ENCODE measurements at places on chromosomes 1 and 21.

- no peak for DNase-seq
Measured at GRCh38 chr1:197268012-197268411, at the start of gene CRB1. CRB1 (plus strand) TSS chr1:197268252; CDS start chr1:197268413, 161 bp downstream.

DNA sequence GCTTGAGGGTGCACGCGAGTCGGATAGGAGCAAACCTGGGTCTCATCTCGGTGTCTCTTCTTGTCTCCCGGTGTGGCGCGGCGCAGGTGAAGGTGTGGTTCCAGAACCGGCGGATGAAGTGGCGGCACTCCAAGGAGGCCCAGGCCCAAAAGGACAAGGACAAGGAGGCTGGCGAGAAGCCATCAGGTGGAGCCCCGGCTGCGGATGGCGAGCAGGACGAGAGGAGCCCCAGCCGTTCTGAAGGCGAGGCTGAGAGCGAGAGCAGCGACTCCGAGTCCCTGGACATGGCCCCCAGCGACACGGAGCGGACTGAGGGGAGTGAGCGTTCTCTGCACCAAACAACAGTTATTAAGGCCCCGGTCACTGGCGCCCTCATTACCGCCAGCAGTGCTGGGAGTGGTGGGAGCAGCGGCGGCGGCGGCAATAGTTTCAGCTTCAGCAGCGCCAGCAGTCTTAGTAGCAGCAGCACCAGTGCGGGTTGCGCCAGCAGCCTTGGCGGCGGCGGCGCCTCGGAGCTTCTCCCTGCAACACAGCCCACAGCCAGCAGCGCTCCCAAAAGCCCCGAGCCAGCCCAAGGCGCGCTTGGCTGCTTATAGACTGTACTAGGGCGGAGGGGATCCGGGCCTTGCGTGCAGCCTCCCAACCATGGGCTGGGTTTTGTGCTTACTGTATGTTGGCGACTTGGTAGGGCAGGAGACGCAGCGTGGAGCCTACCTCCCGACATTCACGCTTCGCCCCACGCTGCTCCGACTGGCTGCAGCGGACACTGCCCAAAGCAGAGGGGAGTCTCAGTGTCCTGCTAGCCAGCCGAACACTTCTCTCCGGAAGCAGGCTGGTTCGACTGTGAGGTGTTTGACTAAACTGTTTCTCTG, 5.1 kb downstream of the HLX start:
- no peak for DNase-seq

DNA sequence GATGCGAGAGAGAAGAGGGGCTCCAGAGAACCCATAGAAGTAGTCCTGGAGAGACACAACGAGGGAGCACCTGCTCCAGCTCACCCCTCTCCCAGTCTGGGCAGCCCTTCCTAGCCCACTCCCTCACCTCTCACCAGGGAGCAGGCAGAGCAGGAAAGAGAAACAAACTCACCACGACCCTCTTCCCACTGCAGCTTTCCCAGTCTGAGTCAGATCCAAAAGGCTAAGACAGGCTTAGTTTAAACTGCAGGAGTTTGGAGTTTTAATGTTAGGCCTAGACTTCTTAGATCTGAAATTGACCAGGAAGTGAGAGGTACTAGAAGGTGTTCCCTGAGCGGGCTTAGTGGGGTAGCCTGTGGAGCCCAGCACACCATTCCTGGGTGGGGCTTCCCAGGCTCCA, 29.6 kb downstream of the SLC1A7 start:
- DNase-seq: no peak

DNA sequence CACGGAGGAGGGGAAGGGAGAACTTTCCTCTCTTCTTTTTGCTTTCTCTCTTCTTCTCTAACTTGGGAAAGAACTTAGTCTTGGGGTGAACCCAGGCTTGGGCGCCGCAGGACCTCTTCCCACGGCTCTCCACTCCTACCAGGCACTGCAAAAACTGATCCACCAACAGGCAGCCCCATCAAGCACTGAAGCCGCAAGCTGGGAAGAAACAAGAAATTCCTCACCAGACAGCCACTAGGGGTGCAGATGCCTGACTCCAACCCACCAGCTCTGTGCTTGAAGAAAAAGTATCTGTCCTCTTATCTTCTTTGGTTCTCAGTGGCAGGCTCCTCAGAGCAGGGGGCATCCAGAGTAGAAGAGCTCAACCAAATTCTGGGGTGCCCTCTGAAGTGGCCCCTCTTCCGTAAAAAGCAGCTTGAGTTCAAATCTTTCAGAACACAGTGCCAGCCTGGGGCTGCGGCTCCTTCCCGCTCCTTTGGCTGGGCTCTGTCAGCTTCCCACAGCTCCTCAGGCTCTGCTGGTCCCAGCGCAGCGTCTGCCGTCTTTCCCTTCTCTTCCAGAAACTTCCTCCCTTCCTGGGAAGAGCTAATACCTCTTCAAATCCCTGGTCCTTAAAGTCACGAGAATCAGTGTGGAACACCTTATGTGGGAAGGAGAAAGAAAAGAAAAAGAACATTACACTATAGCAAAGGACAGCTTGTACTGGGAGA, 2.4 kb downstream of the SLC41A1 start:
- DNase-seq: peak; percentile 36

DNA sequence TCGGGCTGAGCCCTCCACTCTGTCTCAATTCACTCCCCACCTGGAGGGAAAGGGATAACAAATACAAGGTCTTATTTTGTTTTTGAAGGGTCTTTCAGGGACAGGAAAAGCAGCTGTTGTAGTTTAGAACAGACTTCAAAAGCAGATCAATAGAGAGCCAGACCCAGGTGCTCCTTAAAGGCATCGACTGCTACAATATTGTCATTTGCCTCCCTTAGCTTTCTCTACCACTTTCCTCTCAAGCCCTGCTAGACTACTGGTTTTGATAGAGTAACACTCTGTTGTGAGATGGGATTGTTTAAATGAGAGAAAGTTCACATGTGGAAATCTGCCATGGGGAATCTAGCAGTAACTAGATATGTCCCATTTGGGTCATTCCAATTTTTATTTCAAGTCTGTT, 24.0 kb downstream of the RGS7 start:
- DNase-seq: no peak

GRCh38 chr1:236515443-236515958, 8.3 kb upstream of the LGALS8 start:
- DNase-seq: no peak

DNA sequence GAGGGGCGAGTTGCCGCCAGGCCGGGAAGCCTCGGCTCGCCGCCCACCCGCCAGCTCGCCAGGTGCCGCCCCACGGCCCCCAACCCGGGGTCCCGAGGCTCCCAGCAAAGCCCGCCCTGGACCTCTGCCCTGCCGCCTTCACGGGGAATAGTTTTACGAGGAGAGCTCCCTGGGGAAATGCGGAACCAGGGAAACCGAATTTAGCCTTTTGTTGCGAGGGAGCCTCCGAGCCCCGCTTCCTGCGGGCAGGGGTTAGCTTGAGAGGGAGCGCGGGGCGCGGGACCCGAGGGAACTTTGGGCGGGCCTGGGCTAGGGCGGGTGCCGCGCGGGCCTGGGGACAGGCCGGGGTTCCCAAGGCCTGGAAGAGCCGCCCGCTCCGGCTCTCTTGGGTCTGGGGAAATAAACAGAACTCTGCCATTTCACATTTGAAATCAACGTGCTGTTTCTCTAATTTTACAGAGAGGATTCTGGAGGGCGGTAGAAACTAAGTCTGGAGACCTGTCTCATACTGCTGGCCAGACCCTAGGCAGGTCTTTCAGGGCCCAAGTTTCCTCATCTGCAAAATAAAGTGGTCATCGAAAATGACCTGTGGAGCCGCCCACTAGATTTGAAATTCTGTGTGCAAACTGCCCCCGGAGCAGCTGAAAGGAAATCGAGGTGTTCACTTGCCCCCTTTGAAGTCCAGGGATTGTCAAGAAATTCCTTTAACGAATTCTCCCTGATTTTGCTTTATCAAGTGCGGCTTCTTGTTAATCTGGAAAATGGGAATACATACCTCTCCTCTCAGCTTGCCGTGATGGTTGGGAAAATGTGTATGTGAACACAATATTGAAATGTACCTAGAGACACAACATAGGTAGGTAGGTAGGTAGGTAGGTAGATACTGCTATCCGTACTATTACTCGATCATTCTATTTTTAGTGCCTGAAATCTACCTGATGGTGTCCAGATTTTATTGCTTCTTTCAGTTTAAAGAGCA, 749 bp upstream of the GLUL start:
- DNase-seq: peak; percentile 17

DNA sequence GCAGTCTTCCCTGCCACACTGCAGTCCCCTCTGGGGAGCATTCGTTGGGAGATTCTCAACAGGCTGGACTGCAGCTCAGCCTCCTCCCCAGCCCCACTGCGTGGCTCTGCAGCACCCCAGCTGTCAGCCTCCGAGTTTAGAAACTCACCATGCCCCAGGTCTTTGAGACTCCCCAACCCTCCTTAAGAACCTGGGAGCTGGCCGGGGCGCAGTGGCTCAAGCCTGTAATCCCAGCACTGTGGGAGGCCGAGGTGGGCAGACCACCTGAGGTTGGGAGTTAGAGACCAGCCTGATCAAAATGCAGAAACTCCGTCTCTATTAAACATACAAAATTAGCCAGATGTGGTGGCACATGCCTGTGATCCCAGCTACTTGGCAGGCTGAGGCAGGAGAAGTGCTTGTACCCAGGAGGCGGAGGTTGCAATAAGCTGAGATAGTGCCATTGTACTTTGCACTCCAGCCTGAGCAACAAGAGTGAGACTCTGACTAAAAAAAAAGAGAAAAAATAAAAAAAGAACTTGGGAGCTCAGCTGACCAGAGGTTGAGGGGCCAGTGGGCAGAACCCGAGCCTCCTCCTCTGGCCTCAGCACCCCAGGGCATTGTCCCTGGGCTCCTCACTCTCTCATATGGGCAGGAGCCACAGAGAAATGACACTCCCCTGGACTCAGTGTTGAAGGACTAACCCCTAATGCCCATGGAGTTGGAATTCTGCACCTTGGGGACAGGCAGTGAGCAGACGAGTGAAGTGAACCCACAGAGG, 5.6 kb downstream of the OLIG2 start:
- DNase-seq: no peak

- no peak for DNase-seq
Measured at GRCh38 chr21:37339552-37339939, 27.0 kb upstream of the DYRK1A start.

DNA sequence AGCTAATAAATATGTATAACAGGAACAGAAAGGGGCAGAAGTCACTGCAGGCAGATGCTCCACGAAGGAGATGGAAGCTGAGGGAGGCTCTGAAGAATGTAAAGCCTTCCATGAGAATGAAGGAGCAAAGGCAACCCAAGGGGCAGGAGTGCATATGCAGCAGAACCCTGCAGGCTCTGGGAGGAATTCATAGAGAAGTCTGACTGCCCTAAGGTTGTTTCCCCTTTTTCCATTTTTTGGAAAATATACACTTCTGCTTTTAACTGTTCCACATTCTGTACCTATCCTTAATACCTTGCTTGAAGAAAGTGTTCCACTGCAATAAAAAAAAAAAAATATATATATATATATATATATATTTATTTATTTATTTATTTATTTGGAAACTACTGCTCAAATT, 69.6 kb downstream of the CD34 start:
- no peak for DNase-seq

GRCh38 chr1:197388801-197389200, 120.7 kb downstream of the CRB1 start:
- DNase-seq: peak; percentile 25

DNA sequence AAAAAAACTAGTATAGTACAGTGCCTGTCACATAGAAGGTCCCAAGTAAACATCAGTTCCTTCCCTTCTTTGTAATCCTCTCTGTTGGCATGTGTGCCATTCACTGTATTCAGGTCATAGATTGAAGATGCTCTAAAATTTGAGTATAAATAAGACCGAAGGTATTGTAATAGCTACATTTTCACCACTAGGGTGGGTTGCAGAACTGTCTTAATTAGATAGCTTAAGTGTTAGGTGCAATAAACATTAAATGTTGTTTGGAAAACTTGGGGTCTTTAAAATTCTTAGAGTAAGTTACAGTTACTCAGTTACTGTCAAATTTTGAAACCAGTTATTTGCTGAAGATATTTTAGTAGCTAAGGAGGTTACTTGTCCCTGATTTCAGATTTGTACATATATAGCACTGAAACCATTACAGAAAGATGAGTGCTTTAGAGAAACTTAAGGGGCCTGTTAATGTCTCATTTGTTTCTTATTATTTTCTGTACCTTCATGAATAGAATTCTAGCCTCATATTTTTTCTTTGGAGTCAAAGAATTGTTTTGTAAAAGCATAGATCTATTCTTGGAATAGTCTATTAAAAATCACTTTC, 24.3 kb downstream of the PER3 start:
- peak; percentile 41 for DNase-seq

- peak; percentile 12 for DNase-seq
Measured at GRCh38 chr1:192954705-192955265, 104.4 kb downstream of the UCHL5 start.

DNA sequence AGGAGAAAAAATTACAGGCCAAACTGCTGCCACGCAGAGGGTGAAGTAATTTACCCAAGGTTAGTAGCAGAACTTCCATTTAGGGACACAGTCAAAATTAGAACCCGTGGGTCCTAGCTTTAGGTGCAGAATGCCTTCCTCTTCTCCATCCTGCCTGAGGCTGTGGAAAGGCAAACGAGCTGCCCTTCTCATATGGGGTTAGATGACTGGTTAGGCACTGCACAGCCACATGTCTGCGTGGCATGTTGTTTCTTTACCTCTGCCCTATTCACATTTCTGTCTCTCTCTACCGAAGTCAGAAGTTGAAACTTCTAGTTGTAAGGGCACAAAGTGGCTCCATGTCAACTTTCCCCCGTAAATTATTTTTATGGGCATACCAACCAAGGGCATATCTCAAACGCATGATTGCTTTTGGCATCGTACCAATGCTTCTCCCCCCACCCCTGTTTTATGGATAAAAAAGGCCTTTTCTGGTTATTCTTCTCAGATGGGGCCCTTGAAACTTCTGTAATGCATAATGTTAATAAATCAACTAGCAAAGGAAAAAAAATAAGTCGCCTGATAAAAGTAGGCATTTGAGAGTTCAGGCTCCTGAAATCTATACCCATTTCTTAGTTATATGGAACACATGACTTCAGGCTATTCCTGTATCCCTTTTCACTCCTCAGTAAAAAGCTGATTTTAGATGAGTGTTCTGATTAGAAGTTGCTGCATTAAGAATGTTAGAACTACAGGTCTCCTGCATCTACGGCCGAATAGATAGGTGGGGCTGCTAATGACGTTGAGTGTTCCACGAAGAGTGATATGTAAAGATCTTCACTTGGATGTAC, 139.6 kb upstream of the NRIP1 start:
- DNase-seq: no peak

DNA sequence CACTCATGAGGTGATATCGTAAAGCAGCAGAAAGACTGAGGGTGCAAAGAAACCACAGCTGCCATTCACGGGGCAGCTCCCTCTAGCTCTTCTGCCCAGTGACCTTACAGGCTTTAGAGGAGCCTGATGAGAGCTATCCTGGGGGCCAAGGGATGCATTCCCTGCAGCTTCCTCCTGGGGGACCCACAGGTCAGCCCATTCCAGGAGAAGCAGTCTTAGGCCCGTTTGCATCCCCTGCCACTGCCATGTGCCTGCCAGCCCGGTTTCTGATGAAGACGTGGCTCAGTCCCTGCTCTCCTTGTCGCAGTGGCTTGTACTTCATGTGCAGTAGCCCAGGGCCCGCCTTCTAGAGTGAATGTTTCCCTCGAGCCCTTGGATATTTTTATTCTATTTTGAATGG, 22.8 kb downstream of the ATP5PO start:
- DNase-seq: no peak
